Stimulated activated CD4-positive, alpha-beta T cell treated with anti-CD3 and anti-CD28 coated beads, Interleukin-1b, Interleukin-23, amount 100 ng/mL, for 48 hours (primary cell): ENCODE measurements at places on chromosomes 7 and 10.

DNA sequence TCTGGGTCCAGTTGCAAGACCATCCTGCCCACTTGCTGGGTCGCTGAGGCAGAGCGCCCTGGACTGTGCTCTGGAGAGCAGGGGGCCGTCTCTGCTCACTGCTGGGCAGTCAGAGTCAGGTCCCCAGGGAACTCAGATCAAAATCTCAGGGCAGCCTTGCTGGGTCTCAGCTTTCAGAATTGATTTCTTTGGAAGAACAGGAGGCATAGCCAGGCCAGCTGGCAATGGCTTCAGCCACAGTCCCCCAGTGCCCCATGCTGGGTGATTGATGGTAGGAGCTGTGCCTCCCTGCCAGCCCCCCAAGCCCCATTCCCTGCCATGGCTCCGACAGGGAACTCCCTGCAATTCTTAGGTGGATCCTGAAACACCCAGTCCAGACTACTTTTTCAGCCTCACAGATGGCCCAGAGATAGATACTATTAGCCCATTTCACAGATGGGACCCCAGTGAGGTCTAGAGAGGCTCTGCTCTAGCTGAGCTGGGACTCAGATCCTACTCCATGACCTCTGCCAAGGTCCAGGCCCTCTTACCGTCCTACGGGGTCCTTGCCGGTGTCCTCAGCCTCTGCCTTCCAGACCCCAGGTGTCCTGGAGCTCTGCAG lies 467 bp downstream of the MMRN2 start:
- no peak for DNase-seq

GRCh38 chr10:72509206-72509799 lies 116.6 kb downstream of the MICU1 start:
- DNase-seq, result no peak

GRCh38 chr10:7317786-7318446 lies 92.9 kb downstream of the SFMBT2 start:
- no peak for DNase-seq

DNA sequence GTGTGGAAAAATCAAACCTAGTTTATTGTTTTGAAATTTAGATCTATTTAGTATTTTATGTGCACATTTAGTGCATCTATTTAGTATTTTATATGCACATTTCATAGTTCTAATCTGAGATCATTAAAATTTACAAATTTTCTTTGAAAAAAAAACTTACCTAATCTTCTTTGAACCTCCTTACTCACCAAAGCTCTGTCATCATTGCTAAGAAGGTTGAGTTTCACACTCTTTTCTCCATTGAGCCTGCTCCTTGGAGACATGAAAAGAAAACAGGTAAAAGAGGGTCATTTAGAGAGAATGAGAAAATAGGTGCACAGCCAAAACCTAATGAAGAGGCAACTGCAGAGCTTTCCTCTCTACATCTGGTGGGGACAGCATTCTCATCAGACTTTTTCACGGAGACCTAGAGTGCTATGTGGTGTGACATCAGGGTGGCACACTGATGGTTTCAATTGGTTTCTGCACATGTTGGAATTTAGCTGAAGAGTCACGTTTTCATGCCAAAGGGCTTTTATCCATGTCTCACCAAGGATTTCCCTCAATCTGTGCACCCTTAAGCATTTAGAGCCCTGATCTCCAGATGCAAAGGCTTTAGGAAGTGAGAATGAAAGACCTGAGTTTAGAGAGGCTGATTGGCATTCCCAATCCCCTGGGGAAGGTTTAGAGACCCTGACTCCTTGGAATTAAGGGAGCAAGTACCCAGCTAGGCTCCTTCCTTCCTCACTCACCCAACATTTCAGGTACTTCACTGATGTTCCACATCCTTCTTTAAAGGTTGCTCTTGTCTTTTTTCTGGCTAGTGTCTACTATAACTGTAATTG lies 89.2 kb upstream of the CAPZA2 start:
- DNase-seq, result no peak

DNA sequence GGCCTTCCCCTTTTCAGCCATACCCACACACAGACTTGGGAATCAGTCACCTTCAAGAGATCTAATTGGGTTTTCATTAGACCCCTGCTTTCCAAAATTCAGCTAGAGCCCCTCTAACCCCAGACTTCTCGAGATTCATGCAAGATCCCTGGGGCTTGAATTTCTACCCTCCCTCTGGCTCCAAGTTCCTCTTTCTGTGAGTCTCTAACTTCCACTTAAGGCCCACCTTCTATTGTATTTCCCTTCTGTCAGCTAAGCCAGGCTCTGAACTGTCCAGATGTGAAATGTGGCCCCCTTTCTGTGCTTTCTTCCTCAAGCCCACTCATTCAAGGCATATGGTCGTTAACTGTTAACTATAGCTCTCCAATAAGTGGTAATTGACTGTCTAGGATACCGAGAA lies 132.2 kb downstream of the ZNF365 start:
- DNase-seq, result no peak

DNA sequence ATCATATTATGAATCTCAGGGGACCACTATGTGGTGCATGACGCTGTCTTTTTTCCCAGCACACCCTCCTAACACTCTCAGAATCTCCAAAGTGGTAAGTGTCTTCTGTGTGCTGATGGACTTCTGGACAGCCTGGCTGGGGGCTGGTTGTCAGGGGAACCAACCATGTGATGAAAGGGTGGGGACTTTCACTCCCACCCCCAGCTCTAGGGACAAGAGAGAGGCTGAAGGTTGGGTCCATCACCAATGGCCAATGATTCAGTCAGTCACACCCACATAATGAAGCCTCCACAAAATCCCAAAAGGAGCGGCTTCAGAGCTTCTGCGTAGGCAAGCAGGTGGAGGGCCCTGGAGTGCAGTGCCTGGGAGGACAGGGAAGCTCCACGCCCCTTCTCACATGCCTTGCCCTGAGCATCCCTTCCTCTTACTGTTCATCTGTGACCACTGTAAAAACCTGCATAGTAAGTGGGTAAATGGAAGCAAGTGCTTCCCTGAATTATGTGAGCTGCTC lies 44.6 kb downstream of the RASGEF1A start:
- DNase-seq, result no peak

DNA sequence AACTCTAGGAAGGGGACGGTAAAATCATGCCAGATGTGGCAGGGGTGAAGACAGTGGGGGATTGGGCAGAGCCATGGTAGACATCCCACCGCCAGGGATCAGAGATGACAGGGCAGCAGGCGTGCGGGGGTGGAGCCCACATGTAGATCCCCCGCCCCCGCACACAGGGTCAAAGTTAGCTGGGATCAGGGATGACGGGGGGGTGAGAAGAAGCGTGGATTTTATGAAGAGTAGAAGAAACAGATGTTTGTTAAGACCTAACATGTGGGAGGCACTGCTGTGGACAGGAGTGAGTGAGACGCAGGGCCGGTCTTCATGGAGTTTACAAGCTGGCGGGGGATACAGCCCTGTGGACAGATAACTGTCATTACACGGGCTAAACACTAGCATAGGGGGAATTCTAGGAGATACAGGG lies 154.0 kb upstream of the KLF14 start:
- DNase-seq, result no peak

DNA sequence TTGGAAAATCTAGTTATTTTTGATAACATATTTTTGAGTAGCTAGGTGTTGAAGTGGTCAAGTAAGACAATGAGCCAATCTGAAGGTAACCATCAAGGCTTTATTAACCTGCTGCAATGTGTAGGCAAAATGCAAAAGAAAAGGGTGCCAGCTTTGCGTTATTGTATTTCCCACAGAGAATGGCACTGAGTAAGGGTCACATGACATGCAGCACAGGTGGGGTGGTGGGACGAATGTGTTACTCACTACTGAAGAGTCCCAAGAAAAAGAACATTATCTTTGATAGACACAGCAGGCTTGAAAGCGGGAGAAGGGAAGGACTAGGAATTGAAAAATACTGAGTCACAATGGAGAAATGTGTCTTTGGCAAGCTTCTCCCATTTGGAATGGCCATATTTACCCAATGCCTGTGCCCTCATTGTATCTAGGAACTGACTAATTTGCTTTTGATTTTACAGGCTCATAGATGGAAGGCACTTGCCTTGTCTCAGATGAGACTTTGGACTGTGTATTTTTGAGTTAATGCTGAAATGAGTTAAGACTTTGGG lies 898.6 kb upstream of the POT1 start:
- DNase-seq, result no peak

GRCh38 chr7:88429382-88429781 lies 122.7 kb upstream of the STEAP4 start:
- DNase-seq, result no peak

- no peak for DNase-seq
Observed at GRCh38 chr7:75809396-75809795, 4.2 kb downstream of the CCL24 start.

DNA sequence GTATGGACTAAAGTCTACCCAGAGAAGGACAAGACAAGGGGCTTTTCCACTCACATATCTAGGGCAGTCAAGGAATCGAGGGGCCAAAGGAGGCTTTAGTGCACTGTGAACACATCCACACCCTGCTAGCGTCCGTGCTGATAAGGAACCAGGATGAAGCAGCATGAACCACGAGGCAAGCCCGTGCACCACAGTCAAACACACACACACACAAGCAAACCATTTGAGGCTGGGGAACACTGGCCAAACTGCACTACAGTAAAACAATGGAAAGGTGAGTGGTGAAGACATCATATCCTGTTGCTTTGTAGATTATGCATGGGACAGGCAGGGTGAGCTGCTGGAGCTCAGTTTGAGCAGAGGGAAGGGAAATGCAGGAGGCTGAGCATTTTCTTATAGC lies 177.4 kb upstream of the CDCA7L start:
- no peak for DNase-seq

- DNase-seq, result no peak
Observed at GRCh38 chr10:99523251-99523773, 9.4 kb upstream of the NKX2-3 start.

DNA sequence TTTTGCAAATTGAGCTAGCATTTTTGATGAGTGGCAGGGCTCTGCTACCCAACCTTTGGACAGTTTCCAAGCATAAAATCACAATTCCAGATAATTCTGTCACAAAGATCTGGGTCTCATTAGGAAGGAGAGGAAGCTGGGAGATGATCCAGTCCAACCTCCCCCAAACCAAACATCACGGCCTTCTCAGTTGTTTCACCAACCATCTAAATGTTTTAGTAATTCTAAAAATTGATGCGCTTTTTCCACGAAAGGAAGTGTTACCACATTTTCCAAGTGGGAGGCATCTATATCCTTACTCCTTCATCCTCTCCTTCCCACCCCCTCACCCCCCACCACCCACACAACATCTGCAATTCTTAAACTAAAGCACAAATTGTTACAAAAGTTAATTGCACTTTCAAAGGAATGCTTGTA lies 108.3 kb downstream of the EGFR start:
- no peak for DNase-seq

DNA sequence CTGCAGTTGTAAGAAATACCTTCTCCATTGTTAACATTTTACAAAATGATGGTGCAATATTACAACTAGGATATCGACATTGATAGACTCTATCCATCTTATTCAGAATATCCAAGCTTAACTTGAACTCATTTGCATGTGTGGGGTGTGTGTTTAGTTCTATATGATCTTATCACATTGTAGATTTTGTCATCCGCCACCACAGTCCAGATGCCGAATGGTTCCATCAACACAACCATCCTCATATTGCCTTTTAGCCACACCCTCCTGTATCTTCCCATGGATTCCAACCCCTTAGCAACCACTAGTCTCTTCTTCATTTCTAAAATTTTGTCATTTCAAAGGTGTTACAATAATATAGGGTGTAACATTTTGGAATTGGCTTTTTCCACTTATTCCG lies 452.9 kb upstream of the AKR1E2 start:
- DNase-seq, result no peak

- no peak for DNase-seq
Observed at GRCh38 chr7:37341033-37341630, 107.5 kb downstream of the ELMO1 start.

GRCh38 chr7:129568240-129568639 lies 43.3 kb upstream of the NRF1 start:
- no peak for DNase-seq

DNA sequence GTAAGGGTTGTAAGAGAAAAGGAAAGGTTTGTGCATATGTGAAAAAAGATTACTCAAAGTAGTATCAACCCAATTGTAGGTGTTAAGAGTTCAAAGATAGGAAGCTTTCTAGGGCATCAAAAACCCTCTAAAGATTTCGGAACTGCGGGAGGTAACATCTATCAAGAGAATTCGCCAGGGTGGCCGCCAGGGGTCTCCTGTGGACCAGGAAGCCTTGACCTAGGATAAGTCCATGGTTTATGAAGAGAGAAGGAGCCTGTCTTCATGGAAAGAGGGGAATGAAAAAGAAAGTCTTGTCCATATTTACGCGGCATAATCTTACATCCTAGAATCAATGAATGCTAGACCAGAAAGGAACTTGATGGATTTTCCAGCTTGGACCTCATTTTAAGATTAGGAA lies 140.7 kb upstream of the CALCR start:
- DNase-seq, result peak; percentile 11

- no peak for DNase-seq
Observed at GRCh38 chr7:28107960-28108359, 72.6 kb downstream of the JAZF1 start.

GRCh38 chr10:131703541-131703940 lies 197.3 kb upstream of the PPP2R2D start:
- no peak for DNase-seq

DNA sequence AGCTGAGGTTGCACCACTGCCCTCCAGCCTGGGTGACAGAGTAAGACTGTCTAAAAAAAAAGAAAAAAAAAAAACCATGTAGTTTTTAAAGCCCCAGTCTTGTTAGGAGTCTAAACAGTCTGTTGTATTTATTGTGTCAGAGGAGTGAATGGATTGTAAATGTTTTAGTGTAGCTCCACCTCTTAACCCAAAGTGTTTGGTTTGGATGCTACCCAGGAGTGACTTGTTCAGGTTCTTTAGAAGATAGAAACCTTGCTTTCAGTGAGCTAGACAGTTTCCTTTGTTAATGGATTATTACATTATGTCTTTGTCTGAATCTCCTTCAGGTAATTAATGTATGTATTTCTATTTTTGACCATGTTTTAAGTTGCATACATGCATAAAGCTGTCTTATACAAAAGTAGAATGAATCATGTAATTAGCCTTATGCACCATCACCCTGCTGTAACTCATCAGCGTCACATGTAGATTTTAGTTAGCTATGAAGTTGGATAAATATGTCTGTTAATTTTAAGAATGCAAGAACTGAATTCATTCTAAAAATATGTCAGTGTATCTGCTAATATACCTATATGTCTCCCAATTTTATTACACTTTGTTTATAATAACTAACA lies 97.7 kb downstream of the TAF3 start:
- DNase-seq, result no peak

DNA sequence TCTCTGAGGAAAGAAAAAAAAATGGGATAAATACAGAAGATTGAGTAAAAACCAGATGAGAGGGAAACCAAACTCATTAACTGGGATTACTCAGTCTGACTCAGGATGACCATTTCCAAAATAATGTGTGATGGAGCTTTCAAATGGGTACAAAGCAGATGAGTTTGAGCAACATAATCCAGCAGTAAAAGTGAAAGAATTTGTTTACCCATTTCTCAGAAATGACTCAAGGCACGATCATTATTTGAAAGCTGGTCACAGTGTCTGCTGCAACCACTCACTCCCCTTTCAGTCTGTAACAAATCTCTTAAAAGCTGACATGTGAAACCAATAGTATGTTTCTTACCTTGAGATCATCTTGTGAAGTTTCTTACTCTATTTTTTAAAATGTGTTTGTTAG lies 104.7 kb upstream of the KLF14 start:
- peak; percentile 40 for DNase-seq
